NCI-H526 treated with DMSO at 0.1 percent for 48 hours (cell line): ENCODE measurements at places on chromosomes 4 and X.
A peak's percentile ranks its signal among the peaks of the same experiment; 100 is the strongest.

DNA sequence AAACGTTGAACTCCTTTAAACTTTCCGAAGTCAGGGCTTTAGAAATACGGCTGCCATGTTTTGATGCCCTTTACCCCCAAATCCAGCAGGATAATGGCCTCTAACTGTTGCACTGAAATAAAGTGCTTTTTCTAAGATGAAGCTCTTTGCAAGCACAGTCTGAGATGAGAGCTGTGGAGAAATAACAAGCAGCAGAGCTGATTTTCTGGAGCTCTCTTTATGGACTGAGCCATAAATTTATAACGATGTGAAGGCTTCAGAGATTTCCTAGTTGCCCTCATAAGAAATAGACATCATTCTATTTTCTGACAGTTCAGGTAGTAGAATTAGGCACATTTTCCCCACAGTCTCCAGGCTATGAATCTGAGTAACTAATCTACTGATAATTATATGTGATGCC is 567.3 kb downstream of the PDHA2 start:
- DNase-seq = no peak

DNA sequence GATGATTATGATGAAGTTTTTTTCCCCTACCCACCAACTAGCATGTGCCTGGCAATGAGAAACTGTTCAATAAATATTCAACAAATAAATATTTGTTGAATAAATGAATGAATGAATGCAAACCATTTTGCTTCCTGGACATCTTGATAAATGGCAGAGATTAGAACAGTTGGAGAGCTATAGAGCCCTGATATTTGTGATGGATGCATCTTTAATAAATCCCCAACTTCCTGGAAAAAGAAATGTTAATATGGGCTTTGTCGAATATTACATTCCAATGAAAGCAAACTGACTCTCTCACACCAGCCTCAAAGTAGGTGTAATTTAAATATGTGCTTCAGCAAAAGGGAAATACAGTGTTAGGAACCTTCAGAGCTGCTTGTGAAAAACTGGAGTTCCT is 419.7 kb downstream of the MID1IP1 start:
- no peak for DNase-seq

- no peak for DNase-seq
Observed at GRCh38 chrX:46168254-46168653, 377.0 kb downstream of the ZNF674 start.

DNA sequence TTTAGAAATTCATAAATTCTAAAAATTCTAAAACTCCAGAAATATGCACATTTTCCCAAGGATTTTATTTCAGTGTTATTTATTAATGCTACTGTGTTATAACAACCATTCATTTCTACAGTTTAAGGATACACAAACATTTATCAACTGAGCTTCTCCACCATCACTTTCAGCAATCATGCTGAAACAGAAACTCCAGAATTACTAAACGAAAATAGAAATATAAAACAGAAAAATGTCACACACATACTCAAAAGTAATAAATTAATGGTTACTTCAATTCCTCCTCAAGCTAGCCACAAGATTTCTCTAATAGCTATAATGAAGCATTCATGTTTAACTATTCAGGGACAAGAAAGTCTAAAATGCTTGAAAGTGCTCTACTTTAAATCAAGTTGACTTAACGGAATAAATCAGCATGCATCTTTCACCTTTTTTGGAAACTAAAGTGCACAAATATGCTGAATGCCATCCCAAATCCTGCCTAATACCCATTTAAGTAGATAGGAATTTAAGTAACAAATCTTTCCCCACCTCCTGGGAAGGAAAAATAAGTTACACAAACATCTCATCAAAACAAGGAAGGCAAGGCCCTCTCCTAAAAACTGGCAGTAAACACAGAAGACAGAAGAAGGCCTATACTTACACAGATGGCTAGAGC is 563 bp downstream of the FAM13A start:
- no peak for DNase-seq

GRCh38 chr4:16750882-16751642 is 147.4 kb downstream of the LDB2 start:
- DNase-seq = no peak

- no peak for DNase-seq
Observed at GRCh38 chr4:183335369-183335940, 13.2 kb upstream of the CLDN24 start.

GRCh38 chr4:16031546-16032395 is 52.1 kb downstream of the PROM1 start:
- DNase-seq = no peak

DNA sequence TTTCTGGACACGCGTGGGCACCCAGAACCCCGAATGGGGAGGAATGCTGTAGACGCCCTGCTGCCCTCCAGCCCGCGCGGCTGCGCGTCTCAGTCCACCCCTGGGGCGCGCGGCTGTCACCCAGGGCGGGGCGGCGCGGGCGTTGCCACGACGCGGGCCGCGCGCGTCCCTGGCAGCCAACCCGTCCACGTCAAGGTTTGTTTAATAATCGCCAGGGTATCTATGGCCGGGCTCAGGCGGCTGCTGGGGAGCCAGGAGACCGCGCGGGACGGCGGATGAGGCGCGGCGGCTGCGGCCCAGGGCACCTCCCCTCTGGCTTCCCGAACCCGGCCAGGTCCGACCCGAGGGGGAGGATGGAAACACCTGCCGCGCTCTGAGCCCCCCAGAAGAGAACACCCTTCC is at the start of gene SPATA18:
TSS of gene SPATA18 (plus strand) at position 92 of the 402 bp plus-strand sequence. CDS start 401 bp downstream, outside the sequence.
- DNase-seq = no peak

GRCh38 chrX:24876530-24877287 is 139.1 kb downstream of the ARX start:
- DNase-seq = no peak

DNA sequence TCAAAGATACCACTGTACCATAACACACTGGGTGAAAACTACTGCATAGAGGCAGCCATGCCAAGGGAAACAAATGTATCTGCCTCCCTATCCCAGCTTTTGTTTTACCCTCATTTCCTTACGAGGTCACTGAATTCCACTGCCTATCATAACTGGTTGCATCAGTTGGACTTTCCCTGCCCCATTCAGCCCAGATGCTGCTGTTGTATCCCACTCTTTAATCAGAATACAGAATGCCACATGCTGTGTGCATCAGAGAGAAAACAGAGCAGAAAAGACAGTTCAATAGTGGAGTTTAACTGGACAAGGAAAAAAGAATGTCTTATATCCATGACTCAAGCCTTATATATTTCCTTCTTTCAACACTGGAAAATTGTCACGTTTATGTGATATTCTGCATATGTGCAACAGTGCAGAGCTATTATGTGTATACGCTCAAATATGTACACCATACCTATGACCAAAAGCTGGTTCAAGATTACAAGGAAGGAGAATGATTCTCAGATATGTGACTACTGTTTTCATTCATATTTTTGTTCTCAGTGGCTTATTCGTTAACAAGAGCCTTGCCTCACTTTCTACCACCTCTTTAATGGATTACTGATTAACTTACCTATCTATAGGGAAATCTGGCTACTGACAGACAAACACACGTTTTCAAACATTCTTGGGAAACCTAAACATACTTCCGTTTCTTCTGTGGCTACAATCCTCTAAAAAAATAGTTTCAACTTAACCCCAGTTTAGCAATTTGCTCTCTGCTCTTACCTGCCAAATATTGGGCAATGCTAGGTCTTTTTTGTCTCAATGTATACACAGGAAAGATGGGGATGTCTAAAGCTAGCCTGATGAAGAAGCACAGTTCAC is 378.9 kb downstream of the SMARCA1 start:
- no peak for DNase-seq

DNA sequence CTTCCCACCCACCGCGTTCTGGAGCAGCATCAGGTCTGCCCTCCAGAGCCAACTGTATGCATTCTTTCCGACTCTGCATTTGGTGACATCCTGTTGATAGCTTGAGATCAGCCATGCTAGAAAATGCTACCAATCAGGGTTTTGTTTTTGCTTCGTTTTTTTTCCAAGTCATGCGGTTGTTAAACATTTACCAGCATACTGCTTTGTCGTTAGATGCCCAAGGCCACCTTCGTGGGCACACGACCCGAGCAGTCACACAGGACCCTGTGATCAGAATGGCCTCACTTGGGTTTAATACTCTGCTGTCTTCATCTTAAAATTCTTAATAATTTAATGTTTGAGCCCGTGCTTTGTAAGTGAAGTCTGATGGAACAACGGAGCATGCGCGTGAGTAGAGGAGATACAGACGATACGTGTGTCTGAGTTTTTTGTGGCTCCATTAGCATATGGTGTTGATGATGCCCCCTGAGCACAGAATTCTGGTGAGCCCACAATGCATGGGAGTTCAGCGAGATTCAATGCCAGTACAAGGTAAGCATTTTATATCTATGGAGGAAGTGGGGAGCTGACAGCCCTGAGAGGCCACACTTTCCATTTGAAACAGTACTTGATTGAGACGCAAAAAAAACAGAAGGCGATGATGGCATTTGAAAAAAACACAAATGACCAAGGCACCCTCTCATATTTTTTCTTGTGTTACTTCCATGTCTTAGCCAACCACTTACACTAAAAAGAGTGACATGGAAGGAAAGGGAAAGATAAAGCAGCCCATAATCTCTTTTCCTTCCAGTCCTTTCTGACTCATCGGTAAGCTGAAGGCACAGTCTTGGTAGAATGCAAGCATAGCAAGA is 323.6 kb downstream of the BCOR start:
- peak; percentile 62 for DNase-seq

DNA sequence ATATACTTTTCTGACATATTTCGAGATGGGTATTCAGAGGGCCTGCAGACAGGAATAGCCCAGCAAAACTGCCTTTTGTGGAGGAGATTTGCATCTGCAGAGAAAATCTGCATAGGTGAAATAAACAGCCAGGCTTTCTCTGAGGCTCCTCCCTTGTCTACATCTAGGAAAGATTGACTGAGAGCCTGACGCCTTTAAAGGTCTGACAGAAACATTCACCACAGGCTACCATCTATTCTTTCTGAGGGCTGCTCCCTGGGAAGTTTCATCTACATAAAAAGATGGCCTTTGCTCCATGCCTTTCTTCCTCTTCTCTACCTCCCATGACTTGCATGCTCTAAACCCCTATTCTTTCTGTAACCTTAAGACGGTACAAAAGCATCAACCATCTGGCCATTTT is 55.0 kb upstream of the AP1S2 start:
- DNase-seq = peak; percentile 85

GRCh38 chr4:144178414-144178813 is 37.9 kb upstream of the GYPA start:
- DNase-seq = no peak

GRCh38 chr4:5678977-5679376 is 29.4 kb downstream of the EVC2 start:
- no peak for DNase-seq

- no peak for DNase-seq
Observed at GRCh38 chr4:48012824-48013223, 3.7 kb downstream of the CNGA1 start.

DNA sequence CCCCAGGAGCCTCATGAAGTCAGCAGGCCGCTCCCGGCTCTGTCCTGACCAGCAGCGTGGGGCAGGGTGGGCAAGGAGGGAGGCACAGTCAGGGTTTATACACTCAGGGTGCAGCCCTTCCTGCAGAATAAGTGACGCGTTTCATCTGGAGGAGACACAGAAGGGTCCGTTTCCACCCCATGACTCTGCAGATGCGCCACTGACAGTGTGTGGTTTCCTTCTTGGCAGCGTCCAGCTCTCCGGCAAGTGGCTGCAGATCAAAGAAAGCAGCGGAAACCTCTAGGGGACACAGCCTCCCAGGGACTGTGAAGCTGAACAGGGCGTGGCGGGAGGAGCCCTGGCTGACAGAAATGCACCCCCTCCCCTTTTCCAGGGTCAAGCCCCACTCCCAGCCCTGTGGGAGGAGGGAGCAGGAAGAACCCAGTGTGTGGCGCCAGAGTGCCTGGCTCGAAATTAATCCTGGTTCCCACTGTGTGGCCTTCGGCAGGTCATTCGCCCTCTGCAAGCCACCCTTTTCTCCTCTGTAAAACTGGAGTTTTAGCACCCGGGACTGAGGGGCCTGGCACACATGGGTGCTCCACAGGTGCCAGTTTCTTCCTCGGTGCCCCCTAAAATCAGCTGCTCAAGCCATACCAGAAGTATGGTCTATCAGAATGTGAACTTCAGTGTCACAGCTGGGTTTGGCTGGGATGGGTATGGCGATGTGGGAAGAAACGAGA is 17.3 kb upstream of the TBC1D14 start:
- DNase-seq = peak; percentile 21

DNA sequence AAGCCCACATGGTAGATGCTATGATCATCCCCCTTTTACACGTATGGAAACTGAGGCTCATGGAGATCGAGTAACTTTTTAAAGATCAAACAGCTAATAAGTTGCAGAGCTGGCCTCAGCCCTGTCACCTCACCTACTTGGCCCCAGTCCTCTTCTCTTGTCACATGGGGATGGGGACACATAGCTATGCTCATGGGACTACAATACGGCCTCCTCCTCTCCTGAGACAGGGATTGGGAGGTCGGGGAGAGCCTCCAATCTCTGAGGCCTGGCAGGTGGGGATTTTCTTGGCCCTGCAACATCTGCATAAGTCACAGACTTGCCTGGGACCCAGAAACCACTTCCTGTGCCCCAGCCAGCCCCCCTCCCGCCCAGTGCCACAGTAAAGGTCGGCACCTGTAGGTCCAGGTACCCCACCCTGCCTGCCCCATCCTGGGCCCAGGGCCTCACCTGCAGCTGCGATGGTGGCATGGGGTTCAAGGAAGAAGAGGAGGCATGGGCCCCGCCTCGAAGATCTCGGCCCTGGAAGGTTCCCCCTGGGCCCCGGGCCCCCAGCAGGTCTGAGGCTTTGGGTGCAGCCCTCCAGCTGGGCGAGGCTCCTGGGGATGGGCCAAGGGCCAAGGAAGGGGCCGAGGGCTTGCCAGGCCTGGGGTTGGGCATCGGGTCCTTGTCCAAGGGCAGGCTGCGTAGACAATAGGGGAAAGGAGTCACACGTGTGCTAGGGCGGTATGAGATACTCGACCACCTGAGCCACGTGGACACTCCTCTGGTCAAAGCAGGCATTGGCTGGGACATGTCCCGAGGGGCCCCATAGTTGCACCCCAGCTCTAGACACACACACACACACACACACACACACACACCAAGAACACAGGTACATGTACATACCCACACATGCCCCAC is 6.4 kb downstream of the FOXP3 start:
- no peak for DNase-seq

DNA sequence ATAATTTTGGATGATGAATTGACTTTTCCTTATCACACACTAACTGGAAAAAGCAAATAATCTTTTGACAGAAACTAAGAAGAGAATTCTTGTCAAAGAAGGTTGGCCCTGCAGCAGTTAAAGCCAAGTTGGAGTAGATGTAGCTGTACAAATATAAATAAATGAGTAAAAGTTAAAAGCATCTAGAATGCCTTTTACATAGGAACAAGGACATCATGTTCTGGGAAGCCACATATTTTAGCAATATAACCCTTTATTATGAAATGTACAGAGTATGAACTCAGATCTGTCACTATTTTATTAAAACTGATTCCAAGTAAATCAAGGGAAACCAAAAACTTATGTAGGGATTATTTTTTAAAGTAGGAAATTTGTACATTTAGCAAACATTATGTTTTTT is 269.4 kb upstream of the FAT4 start:
- no peak for DNase-seq

GRCh38 chrX:317424-318067 is 1.1 kb downstream of the GTPBP6 start:
- DNase-seq = no peak
